Activated CD8-positive, alpha-beta T cell treated with anti-CD3 and anti-CD28 coated beads for 36 hours (primary cell): ENCODE measurements at places on chromosomes 3 and 15. TPM values are rescaled to one million over a fixed set of nuclear protein-coding genes. Genes with fewer than 3 reads are reported as not detected.

Gene SLC6A20
- not detected for total RNA-seq

Gene DUOX1
- total RNA-seq: not detected

Gene RLBP1
- not detected for total RNA-seq

Gene MYD88
- 31.8 TPM for total RNA-seq

Gene TAGLN3
- 0.89 TPM for total RNA-seq

Gene CTXN2
- total RNA-seq: not detected

DNA sequence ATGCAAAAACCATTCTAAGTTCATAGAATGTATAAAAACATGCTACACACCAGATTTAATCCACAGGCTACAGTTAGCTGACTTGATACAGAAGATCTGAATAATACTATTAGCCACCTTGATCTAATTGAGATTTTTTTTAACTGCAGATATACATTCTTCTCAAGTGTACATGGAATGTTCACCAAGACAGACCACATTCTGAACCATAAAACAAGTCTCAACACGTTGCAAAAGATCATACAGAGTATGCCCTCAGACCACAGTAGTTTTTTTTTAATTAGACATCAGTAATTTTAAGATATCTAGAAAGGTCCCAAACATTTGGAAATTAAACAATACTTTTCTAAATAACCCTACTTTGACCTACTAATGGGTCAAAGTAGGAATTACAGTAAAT, 83.3 kb downstream of the FGF7 start:
- DNase-seq: no peak

GRCh38 chr15:89227425-89227824, 6.0 kb upstream of the RLBP1 start:
- no peak for DNase-seq

GRCh38 chr3:148186881-148187280, 510.8 kb upstream of the AGTR1 start:
- DNase-seq: no peak

GRCh38 chr3:121660356-121661171, at the start of gene HCLS1:
TSS of gene HCLS1 (minus strand) at chr3:121660903. CDS start at chr3:121658347, 2,556 bp downstream.
- peak; percentile 79 for DNase-seq

DNA sequence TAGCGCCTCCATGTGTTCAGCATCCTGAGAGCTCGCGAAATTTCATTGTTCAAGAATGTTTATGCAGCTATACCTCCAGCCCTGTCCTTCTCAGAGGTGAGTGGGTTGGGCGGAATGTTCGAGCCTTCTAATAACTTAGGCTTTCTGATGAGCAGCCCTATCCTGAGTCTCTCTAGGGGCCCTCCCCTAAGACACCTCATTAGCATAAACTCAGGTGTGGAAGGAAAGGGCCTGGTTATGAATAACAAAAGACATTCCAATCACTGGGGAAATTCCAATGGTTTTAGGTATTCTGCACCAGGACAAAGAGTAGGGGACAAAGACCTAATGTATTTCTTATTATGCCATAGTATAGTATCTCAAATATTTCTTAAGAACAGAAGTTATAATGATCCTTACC, 138.1 kb upstream of the PDZRN3 start:
- DNase-seq: no peak

- no peak for DNase-seq
These were observed 779 bp downstream of the GRIP2 start for GRCh38 chr3:14539384-14539741.

- DNase-seq: peak; percentile 25
These were observed 15.3 kb downstream of the SPCS1 start for GRCh38 chr3:52721002-52721729.

DNA sequence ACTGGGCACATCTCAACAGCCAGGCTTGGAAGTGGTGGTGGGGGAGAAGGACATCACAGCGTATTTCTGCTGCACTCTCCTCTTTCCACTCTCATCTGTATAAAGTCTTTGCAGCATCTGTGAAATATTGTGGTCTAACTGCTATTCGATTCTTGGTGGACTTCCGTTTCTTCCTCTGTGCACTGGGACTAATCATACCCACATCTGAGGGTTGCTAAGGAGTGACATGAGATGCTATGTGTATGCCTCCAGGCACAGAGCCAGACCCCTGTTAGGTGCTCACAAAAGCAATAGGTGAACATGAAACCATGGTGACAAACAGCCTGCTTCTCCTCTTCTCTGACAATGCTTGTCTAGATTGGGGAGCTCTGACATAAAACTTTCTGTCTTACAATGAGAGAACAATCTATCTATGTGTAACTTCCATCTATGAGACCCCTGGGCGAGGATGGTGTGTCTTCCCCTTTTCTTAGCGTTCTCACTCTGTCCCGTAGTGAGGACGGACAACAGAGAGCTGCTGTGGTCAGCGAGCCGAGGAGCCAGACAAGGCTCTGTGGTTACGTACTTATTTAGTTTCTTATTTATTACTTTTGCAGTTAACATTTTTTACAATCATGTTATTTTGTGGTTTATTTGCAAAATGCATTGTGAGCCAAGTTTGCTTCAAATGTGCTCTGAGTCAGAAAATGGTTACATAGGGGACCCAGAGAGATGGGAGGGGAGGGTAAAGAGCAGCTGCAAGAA, 196.7 kb upstream of the TPRG1 start:
- peak; percentile 63 for DNase-seq

- peak; percentile 82 for DNase-seq
These were observed 6.8 kb downstream of the BCL6 start for GRCh38 chr3:187738331-187739093.

- no peak for DNase-seq
These were observed 111.6 kb downstream of the KBTBD8 start for GRCh38 chr3:67109651-67110204.

- DNase-seq: no peak
These were observed 326.2 kb downstream of the TUSC7 start for GRCh38 chr3:117035745-117036144.

GRCh38 chr3:111902534-111902933, 43.5 kb downstream of the PHLDB2 start:
- DNase-seq: no peak

DNA sequence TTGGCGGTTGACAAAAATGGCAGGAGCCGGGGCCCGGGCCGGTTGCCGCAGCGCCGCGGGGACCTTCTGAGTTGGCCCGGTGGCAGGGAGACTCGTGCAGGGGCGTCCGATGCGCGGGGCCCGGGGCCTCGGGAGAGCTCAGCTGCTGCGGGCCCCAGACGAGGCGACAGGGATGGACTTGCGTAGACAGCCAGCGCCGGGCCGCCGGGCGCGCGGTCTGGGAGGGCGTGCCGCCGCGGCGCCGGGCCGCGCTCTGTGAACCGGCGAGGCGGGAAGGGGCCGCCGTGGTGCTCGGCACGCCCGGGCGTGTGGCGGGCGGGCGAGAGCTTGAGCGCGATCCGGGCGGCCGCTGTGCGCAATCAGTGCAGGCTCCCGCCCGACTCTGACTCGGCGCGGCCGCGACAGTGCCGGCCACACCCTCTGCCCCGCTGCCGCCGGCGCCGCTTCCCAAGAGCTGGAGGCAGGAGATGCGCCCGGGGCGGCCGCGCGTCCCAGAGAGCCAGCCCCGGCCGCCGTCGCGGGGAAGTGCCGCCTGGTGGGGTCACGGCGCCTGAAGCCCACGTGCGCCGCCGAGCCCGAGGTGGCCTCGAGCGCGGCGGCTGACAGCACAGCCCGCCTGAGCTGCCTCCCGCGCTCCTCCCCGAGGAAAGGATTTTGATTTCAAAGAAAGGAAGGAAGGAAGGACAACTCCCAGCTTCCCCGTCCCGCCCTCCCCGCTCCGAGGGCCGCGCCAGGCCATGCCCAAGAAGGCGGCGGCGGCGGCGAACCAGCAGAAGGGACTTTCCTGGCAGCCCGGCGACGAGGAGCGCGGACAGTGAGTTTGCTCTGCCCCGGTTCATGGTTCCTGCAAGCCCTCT, 657 bp downstream of the TLNRD1 start:
- DNase-seq: peak; percentile 61

DNA sequence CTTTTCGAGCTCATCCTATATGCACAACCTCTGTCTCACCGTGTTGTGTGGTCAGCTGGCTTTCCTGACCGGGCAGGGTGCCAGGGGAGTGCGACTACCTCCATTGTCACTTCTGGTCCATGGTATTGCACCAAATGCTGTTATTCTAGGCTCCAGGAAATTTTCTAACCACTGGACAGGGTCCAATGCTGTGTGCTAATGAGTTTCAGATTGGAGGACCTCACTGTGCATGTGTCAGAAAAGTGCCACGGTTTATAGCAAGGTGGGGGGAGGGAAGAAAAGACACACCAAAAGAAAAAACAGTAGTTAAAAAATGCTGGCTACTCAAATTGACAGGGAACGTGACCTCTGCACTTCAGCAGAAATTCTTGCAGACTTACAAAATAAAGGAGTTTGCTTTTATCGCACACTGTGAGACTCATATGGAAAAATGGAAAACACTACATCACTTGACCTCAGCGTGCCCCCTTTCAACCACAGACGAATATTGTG, 480.1 kb downstream of the FOXP1 start:
- no peak for DNase-seq

GRCh38 chr3:131900891-131901290, 133.9 kb downstream of the CPNE4 start:
- DNase-seq: no peak

DNA sequence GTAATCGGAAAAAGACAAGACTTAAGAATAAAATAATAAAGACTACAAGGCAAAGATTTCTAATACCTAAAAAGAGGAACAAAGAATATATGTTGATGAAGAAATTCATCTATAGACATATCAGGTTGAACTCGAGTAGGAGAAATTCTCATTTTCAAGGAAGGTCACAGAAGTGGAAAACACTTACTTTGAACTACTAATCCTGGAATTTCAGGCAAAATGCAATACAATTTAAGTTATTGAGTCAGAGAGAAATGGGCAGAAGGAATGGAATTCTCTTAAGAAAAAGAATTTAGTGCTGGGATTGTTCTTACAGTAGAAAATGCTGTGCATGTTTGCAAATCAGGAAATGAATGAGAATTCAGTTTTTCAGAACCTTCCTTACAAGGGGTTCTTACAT, 135.9 kb upstream of the TGFBR2 start:
- DNase-seq: no peak

GRCh38 chr3:187212705-187213104, 15.4 kb downstream of the RTP1 start:
- no peak for DNase-seq

DNA sequence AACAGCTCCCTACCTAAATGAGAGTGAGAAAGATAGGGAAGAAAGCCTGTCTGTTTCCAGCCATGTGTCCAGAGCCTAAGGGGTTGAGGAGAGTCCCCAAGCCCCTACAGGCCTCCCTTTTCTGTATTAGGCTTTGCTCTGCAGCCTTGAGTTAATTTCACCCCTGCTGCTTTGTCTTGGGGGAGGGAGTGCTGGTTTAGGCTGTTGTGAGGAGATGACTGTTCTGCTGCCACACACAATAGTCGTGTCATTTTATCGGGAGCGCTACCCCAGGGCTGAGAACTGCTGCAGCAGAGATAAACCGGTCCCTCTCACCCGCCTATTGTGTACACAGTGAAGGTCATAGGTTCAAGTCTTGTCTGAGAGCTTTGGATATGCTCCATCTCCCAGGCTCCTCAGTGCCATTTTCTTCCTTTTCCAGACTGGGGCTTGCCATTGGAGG, 1.4 kb downstream of the ZNF609 start:
- peak; percentile 54 for DNase-seq

GRCh38 chr3:71681224-71681668, 44.0 kb downstream of the EIF4E3 start:
- DNase-seq: peak; percentile 74
